ENCODE measurements at places on chromosomes 5 and 9. TPM values are rescaled to one million over a fixed set of nuclear protein-coding genes. Genes with fewer than 3 reads are reported as not detected.

LHX6 gene
- 0.07 TPM for total RNA-seq

POU4F3 gene
- total RNA-seq: not detected

- DNase-seq: no peak
Measured at GRCh38 chr9:138122676-138123075, 245.1 kb downstream of the CACNA1B start.

DNA sequence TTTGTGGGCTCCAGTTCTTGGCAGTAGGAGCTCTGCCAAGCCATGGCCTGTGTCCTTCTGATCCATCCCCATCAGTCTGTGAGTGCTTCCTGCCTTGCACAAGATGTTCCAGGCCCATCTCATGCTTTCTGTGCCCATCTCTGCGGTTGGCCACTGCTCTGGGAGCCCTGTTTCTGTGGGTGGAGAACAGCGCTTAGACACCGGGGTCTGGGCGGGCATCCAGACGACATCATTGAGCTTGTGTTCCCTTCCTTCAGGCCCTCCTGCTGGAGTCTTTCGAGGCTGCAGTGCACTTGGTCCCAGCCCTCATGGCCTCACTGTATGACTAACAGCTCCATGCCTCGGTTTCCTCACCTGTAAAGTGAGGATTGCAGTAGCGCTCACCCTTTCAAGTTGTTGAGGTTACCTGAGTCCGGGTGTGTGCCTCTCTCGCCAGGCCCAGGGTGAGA, 14.9 kb upstream of the CARD19 start:
- DNase-seq: no peak

INSL4 gene
- total RNA-seq: not detected

BRINP1 gene
- total RNA-seq: not detected

Measured in activated CD8-positive, alpha-beta T cell treated with anti-CD3 and anti-CD28 coated beads for 36 hours (primary cell).